ENCODE measurements at places on chromosomes 4 and X. TPM values are rescaled to one million over a fixed set of nuclear protein-coding genes. Genes with fewer than 3 reads are reported as not detected.
A peak's percentile ranks its signal among the peaks of the same experiment; 100 is the strongest.

GRCh38 chr4:47863486-47863885 lies 25.6 kb upstream of the CORIN start:
- no peak overlapping the region for H3K27ac ChIP-seq
- no peak for DNase-seq
- H3K36me3 ChIP-seq: no peaks in the 10 kb centered on the region
- H3K27me3 ChIP-seq: no peaks in the 10 kb centered on the region
- no peak overlapping the region for H3K4me3 ChIP-seq

DNA sequence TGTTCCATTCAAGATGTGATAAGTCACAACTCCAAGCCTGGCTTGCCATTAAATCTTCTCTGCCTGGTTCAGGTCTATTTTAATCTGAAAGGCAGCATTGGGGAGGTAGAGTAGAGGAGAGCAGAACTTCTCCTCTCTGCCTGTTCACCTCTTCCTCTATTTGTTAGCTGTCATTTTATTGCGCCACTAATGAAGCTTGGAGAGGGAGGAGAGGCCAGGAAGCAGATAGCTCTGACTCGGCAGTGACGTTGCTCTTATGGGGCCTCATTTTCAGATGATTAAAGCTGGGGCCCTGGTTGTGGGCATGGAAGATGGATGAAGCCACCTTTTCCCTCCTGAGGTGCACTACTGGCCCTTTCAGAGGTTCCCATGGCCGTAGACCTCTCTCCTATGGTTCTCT lies 207.3 kb downstream of the MID1IP1 start:
- no peaks in the 10 kb centered on the region for H3K27me3 ChIP-seq
- no peak overlapping the region for H3K27ac ChIP-seq
- no peak overlapping the region for H3K4me3 ChIP-seq
- H3K4me1 ChIP-seq: no peaks in the 10 kb centered on the region
- no peak for DNase-seq
- H3K36me3 ChIP-seq: no peaks in the 10 kb centered on the region

GRCh38 chr4:106914223-106914622 lies 121.9 kb downstream of the DKK2 start:
- no peak overlapping the region for H3K4me3 ChIP-seq
- H3K27ac ChIP-seq: no peak overlapping the region
- H3K4me1 ChIP-seq: no peaks in the 10 kb centered on the region
- H3K27me3 ChIP-seq: no peaks in the 10 kb centered on the region
- H3K36me3 ChIP-seq: no peaks in the 10 kb centered on the region

Gene TMPRSS11F
- not detected for total RNA-seq

DNA sequence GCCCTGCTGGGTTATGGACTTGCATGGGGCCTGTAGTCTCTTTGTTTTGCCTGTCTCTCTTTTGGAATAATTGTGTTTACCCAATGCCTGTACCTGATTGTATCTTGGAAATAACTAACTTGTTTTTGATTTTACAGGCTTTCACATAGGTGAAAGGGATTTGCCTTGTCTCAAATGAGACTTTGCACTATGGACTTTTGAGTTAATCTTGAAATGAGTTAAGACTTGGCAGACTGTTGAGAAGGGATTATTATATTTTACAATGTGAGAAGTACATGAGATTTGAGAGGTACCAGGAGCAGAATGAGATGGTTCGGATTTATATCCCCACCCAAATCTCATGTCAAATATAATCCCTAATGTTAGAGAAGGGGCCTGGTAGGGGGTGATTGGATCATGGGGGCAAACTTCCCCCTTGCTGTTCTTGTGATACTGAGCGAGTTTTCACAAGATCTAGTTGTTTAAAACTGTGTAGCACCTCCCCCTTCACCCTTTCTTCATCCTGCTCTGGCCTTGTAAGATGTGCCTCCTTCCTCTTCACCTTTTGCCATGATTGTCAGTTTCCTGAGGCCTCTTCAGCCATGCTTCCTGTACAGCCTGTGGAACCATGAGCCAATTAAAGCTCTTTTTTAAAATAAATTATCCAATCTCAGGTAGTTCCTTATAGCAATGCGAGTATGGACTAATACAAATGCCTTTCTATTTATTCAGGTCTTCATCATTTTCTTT lies 102.3 kb downstream of the MSN start:
- H3K27me3 ChIP-seq: no peaks in the 10 kb centered on the region
- H3K27ac ChIP-seq: no peak overlapping the region
- H3K4me3 ChIP-seq: no peak overlapping the region
- H3K36me3 ChIP-seq: no peaks in the 10 kb centered on the region
- no peak for DNase-seq

- no peaks in the 10 kb centered on the region for H3K27me3 ChIP-seq
- H3K4me3 ChIP-seq: no peak overlapping the region
- no peaks in the 10 kb centered on the region for H3K4me1 ChIP-seq
- peak; percentile 14 for DNase-seq
- no peak overlapping the region for H3K27ac ChIP-seq
- no peaks in the 10 kb centered on the region for H3K36me3 ChIP-seq
Measured at GRCh38 chr4:189436207-189436606, 504.5 kb upstream of the FRG1 start.

DNA sequence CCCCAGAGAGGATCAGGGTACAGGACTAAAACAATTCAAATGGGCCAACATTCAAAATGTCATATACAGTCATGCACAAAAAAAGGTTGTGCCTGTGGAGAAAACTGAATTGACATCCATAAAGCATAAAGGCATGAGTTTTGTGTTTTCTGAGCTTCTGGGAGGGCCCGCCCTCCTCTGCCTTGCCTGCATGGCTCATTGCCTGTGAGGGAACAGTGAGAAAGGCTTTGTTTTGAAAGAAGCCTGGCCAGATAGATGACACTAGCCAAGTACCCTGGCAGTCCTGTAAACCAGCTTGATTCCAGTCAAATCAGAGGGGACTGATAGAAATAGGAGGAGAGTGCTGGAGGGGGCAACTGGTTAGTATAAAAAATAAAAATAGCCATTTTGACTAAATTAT lies 194.3 kb downstream of the KIT start:
- H3K27me3 ChIP-seq: no peaks in the 10 kb centered on the region
- no peak for DNase-seq
- no peak overlapping the region for H3K4me3 ChIP-seq
- H3K4me1 ChIP-seq: peaks cover 12% of the 10 kb centered on the region

GRCh38 chr4:142121448-142122350 lies 485.3 kb downstream of the IL15 start:
- no peaks in the 10 kb centered on the region for H3K36me3 ChIP-seq
- no peak for DNase-seq
- no peak overlapping the region for H3K4me3 ChIP-seq
- no peak overlapping the region for H3K27ac ChIP-seq

DNA sequence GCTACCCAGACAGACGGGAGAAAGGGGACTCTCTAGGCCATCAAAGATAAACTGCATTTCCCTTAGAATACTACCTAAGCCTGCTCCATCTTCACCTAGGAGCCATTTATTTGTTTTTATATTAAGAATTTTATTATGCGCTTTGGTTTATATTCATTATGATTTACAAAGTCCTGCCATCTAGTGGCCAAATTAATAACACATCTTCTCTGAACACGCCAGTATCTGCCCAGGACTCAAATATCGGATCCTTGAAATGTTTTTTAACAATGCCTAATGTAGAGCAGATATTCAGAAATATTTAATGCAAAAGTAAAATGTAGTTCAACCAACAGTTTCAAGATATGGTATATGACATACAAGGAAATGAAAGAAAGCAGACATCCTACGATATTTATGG lies 20.8 kb upstream of the PRPS2 start:
- H3K27ac ChIP-seq: no peak overlapping the region
- no peaks in the 10 kb centered on the region for H3K4me1 ChIP-seq
- no peaks in the 10 kb centered on the region for H3K36me3 ChIP-seq
- H3K4me3 ChIP-seq: no peak overlapping the region
- H3K27me3 ChIP-seq: no peaks in the 10 kb centered on the region

DNA sequence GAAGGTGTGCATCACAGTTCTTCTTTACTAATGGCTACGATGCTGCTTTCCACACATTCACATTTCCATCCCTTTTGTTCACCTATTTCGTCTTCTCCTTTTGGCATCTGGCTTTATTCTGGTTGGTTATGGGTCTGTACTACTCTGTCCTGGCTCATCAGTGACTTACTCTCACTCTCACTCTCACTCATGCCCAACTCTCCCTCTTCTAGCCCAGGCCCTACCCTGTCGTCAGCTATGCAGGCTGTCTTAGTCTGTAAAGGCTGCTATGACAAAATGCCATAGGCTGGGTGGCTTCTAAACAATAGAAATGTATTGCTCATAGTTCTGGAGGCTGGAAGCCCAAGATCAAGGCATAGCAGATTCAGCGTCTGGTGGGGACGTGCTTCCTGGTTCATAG lies 105.6 kb upstream of the PUDP start:
- DNase-seq: no peak
- H3K27me3 ChIP-seq: no peaks in the 10 kb centered on the region
- H3K4me1 ChIP-seq: no peaks in the 10 kb centered on the region
- no peak overlapping the region for H3K27ac ChIP-seq
- H3K4me3 ChIP-seq: no peak overlapping the region

DNA sequence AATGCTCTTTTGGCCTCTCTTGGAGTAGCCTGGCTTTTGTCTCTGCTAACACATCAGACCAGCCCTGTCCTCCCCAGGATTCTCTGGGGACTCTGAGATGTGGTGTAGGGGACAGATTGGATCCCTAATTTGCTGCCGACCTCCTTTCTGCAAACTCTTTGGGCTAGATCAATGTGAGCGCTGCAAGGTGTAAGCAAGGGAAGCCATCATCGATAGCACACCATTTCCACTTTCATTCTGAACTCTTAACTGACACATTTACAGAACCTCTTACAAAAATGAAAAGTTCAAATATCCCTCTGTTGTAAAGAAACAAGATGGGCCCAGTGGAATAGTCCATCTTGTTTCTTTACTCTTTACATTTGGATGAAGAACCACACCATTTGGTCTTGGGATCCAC lies 46.6 kb downstream of the PGRMC2 start:
- H3K27ac ChIP-seq: no peak overlapping the region
- H3K36me3 ChIP-seq: no peaks in the 10 kb centered on the region
- no peaks in the 10 kb centered on the region for H3K4me1 ChIP-seq
- no peak overlapping the region for H3K4me3 ChIP-seq

- H3K4me3 ChIP-seq: no peak overlapping the region
- peaks cover 15% of the 10 kb centered on the region for H3K4me1 ChIP-seq
- no peaks in the 10 kb centered on the region for H3K27me3 ChIP-seq
- H3K27ac ChIP-seq: no peak overlapping the region
Measured at GRCh38 chrX:133249266-133250058, 31.3 kb upstream of the TFDP3 start.

DNA sequence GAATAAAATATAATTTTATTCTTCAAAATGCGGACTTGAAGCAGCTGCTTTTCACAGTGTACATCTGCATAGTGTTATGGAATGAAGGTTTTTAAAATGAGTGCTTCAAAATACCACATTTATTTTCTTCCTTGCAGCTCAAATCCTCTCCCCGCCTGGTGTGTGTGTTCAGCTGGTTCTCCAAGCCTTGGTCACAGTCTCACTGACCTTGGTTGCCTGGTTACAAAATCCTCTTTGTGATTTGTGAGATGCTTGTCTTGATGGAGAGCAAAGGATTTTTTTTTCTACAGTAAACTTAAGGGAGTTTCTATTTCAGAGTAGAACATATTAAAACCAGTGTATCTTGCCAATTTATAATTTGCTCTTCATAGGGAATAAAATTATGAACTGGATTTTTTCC lies 139.2 kb downstream of the PCDH18 start:
- H3K27me3 ChIP-seq: no peaks in the 10 kb centered on the region
- H3K27ac ChIP-seq: no peak overlapping the region
- peak; percentile 60 for DNase-seq

Gene SPRY1
- 35.9 TPM for total RNA-seq

GRCh38 chr4:61201961-61202637 lies 2.0 kb downstream of the ADGRL3 start:
- H3K4me1 ChIP-seq: peaks cover 22% of the 10 kb centered on the region
- H3K27me3 ChIP-seq: peaks cover 21% of the 10 kb centered on the region
- peak; percentile 62 for DNase-seq
- no peak overlapping the region for H3K27ac ChIP-seq
- H3K4me3 ChIP-seq: peak overlapping the region; percentile 86

DNA sequence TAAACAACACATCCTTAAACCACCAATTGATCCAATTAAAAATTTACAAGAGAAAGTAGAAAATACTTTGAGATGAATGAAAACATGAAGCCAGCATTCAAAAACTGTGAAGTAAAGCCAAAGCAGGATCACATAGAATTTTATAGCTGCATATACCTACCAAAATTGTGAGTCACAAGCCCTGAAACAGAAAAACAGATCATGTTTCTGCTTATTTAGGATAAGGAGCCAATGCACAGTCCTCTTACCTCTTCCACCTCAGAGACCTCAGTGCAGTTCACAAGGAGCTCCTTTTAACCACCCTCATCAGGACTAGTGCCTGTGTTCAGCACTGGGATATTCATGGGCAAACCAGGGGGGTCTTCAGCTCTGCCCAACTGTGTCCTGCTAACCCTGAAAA lies 386.7 kb downstream of the TECRL start:
- H3K36me3 ChIP-seq: no peaks in the 10 kb centered on the region
- H3K27ac ChIP-seq: no peak overlapping the region
- H3K27me3 ChIP-seq: no peaks in the 10 kb centered on the region
- H3K4me1 ChIP-seq: no peaks in the 10 kb centered on the region

- no peak overlapping the region for H3K27ac ChIP-seq
- no peak overlapping the region for H3K4me3 ChIP-seq
- H3K36me3 ChIP-seq: no peaks in the 10 kb centered on the region
Measured at GRCh38 chrX:69988955-69989394, 60.8 kb downstream of the AWAT2 start.

DNA sequence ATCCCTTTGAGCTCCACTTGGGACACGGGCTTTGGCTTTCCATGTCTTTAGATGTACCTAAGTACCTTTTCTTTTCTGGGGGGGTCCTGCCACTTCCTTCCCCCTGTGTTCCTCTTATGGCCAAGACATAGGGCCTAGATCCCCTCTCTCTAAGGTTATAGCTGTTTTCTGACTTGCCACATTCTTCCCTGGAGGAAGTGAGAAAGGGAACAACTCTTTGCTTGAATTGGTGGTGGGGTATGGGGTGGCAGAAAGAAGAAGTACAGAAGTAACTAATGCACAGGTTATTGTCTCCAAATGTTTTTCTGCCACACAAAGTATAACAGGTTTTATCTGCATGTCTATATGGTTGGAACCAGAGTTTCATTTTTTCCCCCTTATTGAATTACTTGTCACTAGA lies 29.7 kb upstream of the DIPK2B start:
- DNase-seq: no peak
- H3K27ac ChIP-seq: no peak overlapping the region
- H3K4me1 ChIP-seq: no peaks in the 10 kb centered on the region
- no peak overlapping the region for H3K4me3 ChIP-seq
- H3K27me3 ChIP-seq: no peaks in the 10 kb centered on the region
- H3K36me3 ChIP-seq: no peaks in the 10 kb centered on the region

Gene ZNF674
- 3.9 TPM for total RNA-seq

- H3K4me3 ChIP-seq: no peak overlapping the region
- H3K27me3 ChIP-seq: no peaks in the 10 kb centered on the region
- DNase-seq: no peak
Measured at GRCh38 chr4:40216622-40217366, 20.0 kb downstream of the RHOH start.

Gene MAGEA12
- not detected for total RNA-seq

GRCh38 chrX:78066110-78066509 lies 37.9 kb upstream of the PGK1 start:
- H3K4me3 ChIP-seq: no peak overlapping the region
- no peaks in the 10 kb centered on the region for H3K4me1 ChIP-seq
- DNase-seq: no peak
- H3K27ac ChIP-seq: no peak overlapping the region
- H3K36me3 ChIP-seq: no peaks in the 10 kb centered on the region

Data from neural progenitor cell (in vitro differentiated cells).